ENCODE measurements at places on chromosomes 6 and 20. TPM values are rescaled to one million over a fixed set of nuclear protein-coding genes. Genes with fewer than 3 reads are reported as not detected.

DNA sequence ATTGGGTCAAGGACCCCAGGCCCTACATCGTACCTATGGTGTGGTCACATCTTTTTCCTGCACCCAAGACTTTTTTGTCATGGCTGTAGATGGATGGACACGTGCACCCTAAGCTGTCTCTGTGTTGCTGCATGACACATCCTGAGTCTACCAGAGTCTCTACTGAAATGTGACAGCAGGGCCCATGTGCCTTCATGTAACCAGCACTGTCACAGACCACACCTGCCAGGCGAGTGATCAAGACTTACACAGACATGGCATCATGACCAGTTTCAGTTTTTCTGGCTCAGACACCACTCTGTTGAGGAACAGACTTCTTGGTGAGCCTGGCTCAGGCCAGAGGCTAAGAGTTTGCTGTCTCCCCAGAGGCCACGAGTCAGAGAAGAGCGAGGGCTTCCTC lies 7.6 kb downstream of the PRND start:
- no peak for DNase-seq

DNA sequence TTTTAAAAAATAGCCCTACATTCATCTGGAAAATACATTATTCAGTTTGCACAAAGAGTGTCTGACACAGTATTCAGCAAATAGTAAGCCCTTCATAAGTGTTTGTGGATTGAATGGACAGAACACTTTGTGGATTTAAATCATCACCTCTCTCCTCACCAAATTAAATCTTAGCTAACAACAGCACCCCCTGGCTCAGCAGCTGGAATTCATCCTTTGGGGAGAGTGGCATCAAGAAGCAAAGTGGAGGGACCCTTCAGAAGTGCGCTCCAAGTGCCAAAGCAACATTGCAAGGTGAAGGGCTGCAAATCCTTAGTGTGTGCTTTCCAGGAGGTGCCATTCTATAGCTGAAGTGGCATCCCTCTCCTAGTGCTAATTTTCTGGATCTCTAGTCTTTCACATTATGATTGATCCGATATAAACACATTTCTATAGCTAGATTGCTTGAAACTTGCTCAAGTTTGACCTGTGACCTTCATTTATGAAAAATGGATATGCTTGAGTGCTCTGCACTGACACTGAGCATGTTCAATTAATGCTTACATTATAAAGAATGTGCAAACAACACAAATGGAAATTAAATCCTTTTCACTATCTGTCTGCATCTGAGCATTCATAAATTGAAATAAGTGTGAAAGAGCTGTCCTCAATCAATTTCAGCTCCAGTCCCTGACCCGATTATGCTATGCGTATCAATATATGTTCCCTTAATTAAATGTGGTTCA lies 891.7 kb downstream of the C6orf118 start:
- no peak for DNase-seq

DNA sequence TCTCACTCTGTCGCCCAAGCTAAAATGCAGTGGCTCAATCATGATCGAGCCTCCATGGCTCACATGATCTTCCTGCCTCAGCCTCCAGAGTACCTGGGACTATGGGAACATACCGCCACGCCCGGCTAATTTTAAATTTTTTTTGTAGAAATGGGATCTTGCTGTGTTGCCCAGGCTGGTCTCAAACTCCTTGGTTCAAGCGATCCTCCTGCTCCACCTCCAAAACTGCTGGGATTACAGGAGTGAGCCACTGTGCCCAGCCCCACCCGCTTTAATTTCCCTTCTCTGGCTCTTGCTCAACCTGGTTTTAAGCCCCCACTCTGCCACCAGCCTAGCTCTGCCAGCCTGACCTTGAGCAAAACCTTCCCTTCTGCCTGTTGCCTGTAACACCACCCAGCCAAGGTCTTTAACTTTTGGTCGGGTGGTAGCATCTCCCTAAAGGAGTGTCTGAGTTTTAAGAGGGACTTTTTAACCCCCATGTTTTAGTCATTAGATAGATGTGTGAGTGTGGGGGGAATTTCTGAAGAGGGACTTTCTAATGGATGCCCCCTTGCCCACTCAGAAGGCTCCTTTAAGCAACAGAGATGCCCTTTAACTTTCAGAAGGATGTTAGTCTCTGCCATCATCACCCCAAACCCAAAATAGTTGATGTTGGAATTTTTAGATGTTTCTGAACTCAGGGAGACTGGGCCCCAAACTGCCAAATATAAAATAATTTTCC lies 71.8 kb upstream of the FOXP4 start:
- no peak for DNase-seq

DNA sequence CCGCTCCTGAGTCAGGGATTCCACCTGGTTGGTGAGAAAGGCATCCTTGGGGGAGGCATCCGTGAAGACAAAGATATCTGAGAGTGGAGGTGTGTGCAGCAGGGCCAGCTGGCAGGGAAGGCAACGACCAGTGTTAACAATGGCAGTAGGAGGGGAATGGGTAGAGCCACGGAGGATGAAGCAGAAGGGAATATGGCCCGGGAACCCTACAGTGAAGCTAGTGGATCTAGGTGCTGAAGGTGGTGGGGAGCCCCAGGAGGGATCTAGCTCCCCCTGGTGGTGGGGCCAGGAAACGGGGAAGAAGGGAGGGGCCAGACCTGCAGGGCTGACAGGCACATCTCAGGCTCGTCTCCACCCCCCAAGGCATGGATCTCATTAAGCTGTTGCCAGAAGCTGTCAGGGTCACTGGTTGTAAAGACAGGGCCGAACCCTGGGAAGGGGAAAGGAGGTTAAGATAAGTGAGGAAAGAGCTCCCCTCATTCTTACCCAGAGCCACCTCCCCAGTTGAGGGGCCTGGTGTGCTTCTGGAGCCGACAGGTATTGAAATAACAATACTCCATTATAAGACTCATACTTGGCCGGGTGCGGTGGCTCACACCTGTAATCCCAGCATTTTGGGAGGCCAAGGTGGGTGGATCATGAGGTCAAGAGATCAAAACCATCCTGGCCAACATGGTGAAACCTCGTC lies 7.3 kb downstream of the VWA7 start:
- DNase-seq = peak; percentile 87

- no peak for DNase-seq
Measured at GRCh38 chr6:123841067-123841896, 37.6 kb downstream of the NKAIN2 start.

- no peak for DNase-seq
Measured at GRCh38 chr20:61436667-61437279, 184.7 kb downstream of the CDH4 start.

DNA sequence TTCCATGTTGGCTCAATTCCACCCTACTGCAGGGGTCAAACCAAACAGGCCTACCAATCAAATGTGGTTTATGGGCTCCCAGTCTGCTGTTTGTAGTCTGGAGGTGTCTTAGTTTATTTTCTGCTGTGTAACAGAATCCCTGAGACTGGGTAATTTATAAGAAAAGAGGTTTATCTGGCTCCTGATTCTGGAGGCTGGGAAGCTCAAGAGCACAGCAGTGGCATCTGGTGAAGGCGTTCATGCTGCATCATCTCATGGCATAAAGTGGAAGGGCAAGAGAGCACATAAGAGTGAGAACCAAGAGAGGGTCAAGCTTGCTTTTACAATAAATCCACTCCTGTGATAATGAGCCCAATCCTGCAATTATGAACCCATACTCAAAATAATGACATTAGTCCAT lies 85.4 kb downstream of the C6orf52 start:
- DNase-seq = no peak

- DNase-seq = no peak
Measured at GRCh38 chr6:137051790-137052472, 7.2 kb upstream of the IL20RA start.

DNA sequence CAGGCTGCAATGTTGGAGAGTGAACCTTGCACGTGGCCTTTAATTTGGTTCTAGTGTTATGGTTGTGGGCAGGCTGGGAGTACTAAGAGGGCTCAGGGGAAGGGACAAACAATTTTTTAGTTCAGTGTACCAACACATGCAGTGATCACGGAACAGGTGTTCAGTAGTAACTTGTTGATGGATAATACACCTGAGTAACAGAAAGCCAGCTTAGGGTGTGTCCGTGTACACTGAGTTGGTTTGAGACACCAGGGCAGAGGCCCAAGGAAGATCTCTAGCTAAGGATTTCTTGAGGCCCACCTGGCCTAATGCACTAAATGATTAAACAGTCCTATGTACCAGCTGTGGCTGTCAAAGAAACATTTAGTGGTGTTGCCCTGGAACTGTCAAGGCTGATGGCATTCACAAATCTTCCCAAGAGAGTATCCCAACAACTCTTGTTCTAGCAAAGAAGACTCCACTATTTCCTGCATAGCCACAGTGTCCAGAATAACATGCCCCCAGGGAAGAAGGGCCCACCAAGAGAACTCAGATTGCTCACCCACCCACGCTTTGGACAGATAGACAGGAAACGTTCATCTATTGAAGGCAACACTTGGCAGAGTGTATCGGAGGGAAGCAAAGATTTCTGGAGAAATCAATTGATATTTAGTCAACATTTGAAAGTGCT lies 60.0 kb downstream of the CD83 start:
- no peak for DNase-seq

DNA sequence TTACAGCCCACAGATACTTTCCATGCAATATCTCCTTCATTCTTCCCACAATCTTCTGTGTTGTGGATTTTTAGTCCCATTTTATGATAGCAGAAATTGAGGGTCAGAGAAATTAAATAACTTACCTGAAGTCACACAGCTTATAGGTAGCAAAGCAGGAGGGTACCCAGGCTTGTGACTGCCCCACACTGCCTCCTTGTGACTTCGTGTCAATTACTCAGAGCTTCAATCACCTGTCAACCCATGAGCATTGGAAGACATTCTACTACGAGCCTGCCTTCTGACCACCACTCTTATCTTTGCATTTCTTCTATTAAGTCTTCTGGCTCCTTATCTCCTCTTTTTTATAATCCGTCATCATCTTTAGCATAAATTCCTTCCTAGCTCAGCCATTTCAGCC lies 71.6 kb upstream of the NRSN1 start:
- DNase-seq = no peak

DNA sequence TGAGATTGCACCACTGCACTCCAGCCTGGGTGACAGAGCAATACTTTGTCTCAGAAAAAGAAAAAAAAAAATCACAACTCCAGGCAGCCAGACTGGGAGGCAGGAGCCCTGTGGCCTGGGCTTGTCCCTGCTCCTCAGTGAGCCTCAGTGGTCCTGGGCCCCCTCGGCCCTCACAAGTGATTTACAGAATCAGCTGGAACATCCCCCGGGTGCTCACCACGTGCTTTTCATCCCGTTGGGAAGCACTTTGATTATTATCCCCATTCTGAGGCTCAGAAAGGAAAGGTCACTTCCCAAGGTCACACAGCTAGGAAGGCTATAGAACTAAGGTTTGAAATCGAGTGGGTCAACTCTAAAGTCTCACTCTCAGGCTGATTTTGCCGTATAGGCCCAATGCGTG lies 43.1 kb upstream of the TLDC2 start:
- DNase-seq = no peak

GRCh38 chr6:124822721-124823120 lies 139.5 kb upstream of the RNF217 start:
- no peak for DNase-seq

HLA-DRA gene
- 29.3 TPM for total RNA-seq

HLA-DOA gene
- total RNA-seq = 4.7 TPM
